ENCODE measurements at places on chromosomes 16 and 17.

- DNase-seq, result peak; percentile 3
Measured at GRCh38 chr17:56319531-56319930, 166.3 kb downstream of the ANKFN1 start.

DNA sequence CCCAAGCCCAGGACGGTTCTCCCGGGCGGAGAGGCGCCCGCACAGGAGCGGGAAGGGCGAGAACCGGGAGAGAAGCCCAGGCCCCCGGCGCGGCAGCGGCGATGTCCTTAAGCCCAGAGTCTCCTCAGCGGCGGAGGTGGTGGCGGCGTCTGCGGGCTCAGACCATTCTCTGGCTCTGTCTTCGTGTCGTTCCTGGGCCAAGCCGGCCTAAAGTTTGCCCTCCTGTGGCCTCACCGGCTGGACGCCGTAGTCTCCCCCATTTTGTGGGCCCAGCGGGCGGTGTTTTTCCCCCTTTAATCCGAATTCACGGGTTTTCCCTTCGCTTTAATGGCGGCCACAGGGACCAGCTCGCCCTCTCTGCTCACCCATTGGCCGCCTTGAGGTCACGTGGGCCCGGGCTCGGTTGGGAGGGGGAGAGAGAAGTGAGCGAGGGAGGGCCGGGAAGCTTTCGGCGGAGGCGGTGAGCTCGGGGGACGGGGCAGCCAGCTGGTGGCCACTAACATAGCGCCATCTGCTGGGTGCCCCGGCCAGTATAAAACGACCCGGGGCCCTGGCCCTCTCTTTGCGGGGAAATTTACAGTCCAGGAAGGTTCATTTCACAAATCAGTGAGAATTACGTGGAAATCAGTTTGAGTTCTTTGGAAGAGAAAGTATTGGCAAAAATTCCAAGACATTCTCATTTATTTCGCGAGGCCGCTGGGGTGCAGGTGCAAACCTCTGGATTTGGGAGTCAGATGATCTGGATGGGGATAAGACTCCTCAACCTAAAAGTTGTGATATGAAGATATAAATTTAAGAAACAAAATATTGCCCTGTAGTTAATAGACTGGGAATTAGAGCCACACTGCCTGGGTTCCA is 762 bp upstream of the MED13 start:
- peak; percentile 97 for DNase-seq

GRCh38 chr17:19753661-19754463 is 5.8 kb upstream of the ALDH3A1 start:
- DNase-seq, result no peak

- peak; percentile 61 for DNase-seq
Measured at GRCh38 chr16:2339521-2340484, 725 bp downstream of the ABCA3 start.

DNA sequence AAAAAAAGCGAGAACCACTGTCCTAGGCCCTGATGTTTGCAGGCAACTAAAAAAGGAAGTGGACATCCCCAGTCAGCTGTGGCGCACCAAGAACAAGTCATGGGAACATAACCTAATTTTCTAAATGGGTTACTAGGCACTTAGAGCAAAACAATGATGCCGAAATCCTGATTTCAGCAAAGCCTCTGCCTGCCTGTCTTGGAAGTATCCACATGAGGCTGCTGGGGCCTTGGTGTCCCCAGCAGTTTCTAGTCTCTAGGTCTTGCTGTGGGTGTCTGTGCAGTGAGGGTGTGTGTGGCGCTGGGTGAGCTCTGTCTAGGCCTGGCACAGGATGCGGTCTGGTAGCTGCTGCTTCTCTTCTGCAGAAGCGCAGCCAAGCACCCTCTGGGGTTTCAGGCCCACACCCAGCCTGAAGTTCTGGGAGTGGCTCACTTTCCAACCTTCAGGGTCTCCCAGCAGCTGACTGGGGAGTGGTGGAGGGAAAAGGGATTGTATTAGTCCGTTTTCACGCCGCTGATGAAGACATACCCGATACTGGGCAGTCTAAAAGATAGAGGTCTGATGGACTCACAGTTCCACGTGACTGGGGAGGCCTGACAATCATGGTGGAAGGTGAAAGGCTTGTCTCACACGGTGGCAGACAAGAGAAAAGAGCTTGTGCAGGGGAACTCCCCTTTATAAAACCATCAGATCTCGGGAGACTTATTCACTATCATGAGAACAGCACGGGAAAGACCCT is 21.1 kb downstream of the STH start:
- DNase-seq, result peak; percentile 47

- no peak for DNase-seq
Measured at GRCh38 chr17:63842173-63842539, 329 bp downstream of the SMARCD2 start.

- no peak for DNase-seq
Measured at GRCh38 chr17:29706045-29706431, 83.3 kb upstream of the CORO6 start.

GRCh38 chr17:50605429-50605828 is 29.3 kb upstream of the ABCC3 start:
- DNase-seq, result no peak
